ENCODE measurements at places on chromosomes 6 and 20.
A peak's percentile ranks its signal among the peaks of the same experiment; 100 is the strongest.

GRCh38 chr6:99530627-99531026 is 15.4 kb upstream of the USP45 start:
- DNase-seq, result peak; percentile 9

GRCh38 chr6:18481870-18482269 is 94.7 kb downstream of the RNF144B start:
- DNase-seq, result no peak

DNA sequence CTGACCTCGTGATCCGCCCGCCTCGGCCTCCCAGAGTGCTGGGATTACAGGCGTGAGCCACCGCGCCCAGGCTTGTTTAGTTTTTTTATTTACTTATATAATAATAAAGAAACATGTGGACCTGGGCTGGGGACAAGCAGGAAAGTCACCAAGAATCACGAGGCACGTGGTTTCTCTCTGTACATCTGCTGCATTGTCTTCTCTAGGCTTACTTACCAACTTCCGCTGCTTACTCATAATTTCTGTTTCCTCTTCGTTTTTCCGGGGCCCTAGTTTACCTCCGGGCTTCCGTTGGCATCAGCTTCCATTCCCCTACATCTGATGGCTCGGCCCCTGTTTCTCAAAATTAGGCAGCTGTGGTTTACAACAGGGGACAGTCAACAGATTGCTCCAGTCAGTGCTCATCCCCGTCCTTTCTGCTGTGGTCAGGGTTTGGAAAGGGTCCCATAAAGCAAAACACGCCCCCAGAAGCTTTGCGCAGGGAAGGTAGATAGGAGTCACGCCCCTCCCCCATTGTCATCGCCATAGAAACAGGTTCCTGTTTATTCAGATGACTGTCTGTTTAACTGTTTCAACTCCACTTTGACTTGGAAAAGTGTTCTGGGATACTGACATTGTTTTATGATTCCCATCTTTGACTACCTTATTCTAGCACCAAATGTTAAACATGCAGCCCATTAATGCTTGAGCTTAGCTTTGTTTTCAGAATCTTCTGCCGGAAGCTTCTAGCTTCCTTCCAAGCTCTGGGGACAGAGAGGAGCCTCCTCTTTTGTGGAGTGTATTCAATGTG is 31.9 kb upstream of the TXLNB start:
- peak; percentile 83 for DNase-seq

GRCh38 chr6:45421709-45422502 is 44.2 kb upstream of the SUPT3H start:
- DNase-seq, result peak; percentile 72

- peak; percentile 22 for DNase-seq
These were observed 5.6 kb downstream of the PCMTD2 start for GRCh38 chr20:64261138-64261537.

DNA sequence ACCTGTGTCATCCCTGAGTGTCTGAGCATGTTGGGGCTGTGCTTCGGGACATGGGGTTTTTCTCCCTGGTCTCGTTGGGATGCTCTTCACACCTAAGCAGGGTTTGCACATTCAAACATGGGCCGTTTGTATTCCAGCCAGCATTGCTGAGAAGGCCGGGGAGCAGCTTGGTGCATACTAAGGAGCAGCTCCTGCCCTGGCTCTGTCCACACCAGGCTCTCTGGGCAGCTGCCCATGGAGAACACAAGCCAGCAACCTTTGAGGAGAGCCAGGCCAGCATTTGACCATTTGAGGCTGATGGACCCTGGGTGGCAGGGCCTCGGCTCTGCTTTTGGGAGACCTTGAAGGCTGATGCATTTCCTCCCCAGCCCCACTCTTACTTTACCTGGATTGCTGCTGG is 92.1 kb downstream of the PHACTR3 start:
- no peak for DNase-seq

DNA sequence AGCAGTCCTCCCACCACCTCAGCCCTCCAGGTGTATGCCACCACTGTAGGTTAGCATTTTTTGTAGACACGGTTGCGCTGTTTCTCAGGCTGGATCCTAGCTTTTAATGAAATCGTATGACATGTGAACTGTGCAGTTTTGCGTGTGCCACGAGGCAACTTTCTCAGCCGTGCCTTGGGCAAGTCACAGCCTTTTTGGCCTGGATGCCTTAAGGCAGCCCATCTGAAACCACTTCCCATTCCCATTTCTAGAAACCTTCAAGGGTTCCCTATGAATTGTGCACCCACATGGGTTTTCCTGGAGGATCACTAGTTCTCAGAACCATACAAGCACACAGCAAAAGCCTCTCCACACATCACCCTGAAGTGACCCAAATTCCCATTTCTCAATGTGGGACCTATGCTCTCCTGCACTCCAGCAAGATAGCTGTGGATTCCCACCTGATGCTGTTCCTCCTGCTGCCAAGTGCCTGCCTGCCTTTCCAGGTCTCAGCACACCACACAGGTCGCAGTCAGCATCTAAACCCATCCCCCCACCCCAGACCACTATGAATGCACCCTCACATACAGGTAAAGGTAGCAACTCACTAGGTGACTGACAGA is 28.9 kb downstream of the SNX5 start:
- no peak for DNase-seq

- DNase-seq, result no peak
These were observed 206.8 kb downstream of the TINAG start for GRCh38 chr6:54515013-54515412.

GRCh38 chr20:50582092-50582491 is 71.9 kb downstream of the PTPN1 start:
- no peak for DNase-seq

DNA sequence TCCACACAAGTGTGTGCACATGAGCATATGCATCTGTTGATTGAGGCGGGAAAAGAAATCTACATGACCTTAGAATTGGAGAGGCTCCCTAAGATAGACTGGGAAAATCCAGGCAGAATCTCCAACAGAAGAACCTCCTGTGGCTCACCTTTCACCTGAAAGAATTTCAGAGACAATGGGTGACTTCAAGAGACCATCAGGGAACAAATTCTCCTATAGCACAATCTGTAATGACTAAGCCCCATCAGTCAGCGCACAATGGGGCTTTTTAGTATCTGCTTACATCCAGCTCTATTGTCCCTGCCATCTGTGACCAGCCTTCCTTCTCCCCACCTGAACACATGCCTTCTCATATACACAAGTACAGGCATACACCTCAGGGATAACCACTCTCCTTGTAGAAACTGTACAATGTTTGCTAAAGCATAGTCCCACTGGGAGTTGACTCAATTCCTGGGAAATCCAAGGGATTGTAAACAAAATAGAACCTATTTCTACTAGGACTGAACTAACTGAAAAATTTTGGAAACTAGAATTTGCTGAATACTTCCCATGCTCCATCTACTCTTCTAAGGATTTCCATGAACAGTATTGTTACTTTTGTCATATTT is 150.8 kb upstream of the STXBP5 start:
- no peak for DNase-seq

DNA sequence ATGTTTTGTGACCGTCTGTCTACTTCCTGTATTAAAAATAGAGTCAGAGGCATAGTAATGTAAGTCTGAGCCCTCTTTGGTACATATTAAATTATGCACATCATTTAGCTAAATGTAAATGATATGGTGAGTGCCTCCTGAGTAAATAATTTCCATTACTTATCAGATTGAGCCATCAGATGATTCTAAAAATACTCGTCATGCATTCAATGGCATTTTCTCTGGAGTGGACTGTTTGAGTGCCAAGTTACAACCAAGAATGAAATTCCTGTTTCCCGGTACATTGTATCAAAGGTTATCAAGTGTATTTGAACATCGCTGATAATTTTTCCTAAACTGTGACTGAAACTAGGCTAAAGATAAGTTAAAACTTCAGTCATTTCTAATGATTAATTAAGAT is 81.0 kb downstream of the AKAP7 start:
- no peak for DNase-seq

DNA sequence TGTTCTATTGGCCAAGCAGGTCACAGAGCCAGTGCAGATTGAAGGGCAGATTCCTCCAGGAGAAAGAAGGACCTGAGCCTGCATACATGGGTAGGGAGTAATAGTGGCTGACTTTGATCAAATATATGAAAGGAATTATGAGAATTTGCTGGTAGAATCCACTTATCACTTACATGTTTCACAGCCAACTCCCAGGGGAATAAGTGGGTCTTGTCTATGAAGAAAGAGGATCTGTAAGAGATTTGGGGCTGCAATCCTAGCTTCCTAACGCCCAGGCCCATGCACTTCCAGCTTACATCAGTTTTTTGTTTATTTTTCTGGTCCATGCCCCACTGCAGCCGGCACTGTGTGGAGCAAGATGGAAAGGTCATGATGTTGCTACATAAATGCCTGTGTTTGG is 107.9 kb upstream of the SYNDIG1 start:
- no peak for DNase-seq

DNA sequence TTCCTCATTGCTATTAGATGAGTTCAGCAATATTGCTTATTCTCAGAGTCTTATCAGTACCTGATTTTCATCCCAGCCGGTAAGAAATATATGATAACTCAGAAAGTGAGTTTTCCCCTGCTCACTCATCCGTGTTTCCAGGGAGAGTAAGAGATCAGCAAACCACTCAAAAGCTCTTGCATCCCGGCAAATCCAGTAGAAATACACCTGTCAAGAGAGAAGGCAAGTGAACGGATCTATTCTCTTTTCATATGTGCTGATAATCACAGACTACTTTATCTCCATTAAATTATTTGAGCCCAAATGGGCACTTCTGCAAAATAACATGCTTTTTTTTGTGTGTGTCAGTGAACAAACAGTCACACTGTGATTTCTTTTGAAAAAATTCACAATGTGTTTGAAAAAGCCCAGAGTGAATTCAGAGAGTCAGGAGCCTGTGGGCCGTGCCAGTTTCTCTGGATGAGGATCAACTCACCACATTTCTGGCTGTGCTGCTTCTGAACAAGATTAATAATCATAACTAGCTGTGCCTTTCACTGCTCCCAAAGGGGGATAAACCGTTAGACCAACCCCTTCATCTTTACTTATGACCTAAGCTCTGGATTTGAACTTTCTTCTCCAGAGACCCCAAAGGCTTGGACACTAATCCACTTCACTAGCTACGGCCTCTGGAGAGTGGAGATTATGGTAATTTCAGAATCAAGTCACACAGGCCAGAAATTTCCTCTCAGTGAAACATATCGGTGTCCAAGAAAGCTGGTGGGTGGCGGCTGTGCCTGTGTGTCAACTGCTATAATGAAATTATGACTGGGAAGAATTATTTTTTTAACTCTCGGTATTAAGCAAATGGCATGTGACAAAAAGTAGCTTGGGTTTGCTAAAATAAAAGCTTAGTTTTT is 44.2 kb downstream of the NOX3 start:
- DNase-seq, result peak; percentile 10

DNA sequence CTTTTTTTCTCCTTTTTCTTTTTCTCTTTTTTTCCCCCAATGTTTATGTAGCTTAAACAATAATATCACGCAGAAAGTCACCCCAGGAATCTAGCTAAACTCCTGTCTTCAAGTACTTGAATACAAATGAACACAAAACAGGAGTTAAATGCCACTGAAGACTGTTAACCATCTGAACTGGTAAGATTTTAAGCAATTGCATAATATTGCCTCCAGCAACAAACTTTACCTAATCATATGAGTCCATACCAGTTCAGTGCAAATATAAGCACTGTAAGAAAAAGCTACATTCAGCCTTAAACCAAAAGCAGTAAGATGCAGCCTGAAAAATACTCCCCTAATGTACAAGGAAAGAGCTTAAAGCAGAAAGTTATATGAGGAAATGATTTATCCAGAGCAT is 173.9 kb upstream of the TFAP2D start:
- no peak for DNase-seq

- no peak for DNase-seq
These were observed 487.6 kb upstream of the FLRT3 start for GRCh38 chr20:14824996-14825395.

DNA sequence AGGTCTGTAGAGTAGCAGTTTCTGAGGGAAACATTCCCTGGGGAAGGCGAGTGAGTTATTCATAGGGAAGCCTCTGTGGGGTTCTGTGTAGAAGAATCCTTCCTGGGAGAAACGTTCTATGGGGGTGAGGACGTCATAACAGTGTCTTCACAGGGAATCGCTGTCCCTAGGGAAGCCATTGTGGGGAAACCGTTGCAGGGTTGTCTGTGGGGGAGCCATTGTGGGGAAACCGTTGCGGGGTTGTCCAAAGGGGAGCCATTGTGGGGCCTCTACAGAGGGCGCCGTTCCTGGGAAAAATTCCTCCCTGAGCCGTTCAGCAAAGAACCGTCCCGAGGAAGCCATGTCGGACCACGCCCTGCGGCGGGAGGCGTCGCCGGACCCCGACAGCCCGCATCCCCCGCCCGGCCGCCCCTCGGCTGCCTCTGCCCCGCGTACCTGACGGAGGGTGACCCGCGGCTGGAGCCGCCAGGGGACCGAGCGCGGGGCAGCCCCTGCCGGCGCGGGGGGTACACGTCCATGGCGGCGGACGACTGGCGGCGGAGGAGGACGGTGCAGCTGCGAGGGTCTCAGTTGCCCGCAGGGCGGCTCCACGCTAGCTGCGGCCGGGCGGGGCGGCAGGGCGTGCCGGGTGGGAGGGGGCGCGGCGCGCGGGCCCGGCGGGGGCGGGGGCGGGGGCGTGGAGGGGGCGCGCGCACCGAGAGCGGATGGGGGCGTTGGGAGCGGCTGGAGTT is at the start of gene DNAAF9:
TSS of gene DNAAF9 (minus strand) at position 630 of the 731 bp plus-strand sequence. CDS start at position 518, 112 bp downstream.
- peak; percentile 83 for DNase-seq

DNA sequence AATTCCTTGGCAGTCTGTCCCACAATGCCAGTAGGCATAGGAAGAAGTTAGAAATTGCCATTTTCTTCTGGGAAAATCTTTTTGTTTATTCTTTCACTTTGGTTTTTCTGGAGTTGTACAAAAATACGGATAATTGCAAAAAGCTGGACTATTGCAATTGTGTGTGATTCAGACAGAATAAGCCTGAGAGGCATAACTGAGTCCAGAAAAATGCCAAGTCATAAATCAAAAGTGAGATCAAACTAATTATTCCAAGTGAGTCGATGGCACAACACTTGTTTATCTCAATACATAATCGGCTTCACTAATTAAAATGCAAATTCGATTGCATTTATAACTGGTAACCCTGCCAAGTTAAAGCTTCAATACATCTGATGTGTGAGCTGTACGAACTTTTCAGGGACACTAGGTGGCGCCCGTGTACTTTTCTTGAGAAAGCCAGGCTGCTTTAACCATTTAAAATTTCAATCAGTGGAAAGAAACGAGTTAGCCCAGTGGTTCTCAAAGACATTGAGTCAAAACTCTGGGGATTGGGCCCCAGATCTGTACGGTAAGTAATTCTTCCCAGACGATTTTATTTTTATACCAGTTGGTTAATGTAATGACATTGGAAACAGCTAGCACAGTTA is 102.6 kb downstream of the LAMP5 start:
- peak; percentile 84 for DNase-seq

- DNase-seq, result no peak
These were observed 84.9 kb downstream of the KCNB1 start for GRCh38 chr20:49397525-49397924.

All from tongue (tissue), 3 donors.